ENCODE measurements at places on chromosomes 1 and 21. TPM values are rescaled to one million over a fixed set of nuclear protein-coding genes. Genes with fewer than 3 reads are reported as not detected.

The C1QB gene
- not detected for total RNA-seq

The IFNAR1 gene
- total RNA-seq, result 20.7 TPM

The NCSTN gene
- 71.8 TPM for total RNA-seq

The CLK2 gene
- 15.4 TPM for total RNA-seq

The SPRR2D gene
- not detected for total RNA-seq

Measured in mammary microvascular endothelial cell (primary cell).